ENCODE measurements at places on chromosomes 5 and 9.

DNA sequence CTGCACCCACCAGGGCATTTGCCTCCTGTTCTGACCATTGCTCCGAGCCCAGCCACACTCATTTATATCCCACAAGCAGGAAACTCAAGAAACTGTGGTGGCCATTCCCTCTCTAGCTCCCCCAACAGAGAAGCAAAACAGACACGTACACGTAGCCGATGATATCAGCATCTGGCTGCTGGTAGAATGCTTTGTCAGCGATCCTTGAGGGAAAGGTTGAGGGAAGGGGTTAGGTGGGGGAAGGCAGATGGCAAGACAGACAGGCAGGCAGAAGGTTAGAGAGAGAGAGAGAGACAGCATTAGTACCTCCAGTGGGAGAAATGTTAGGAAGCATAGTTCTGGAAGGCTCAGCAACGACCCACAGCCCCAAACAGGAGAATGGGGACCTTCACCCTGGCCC is 7.8 kb downstream of the HIGD2A start:
- DNase-seq, result no peak

GRCh38 chr5:61669531-61669930 is 337.5 kb downstream of the ZSWIM6 start:
- no peak for DNase-seq

DNA sequence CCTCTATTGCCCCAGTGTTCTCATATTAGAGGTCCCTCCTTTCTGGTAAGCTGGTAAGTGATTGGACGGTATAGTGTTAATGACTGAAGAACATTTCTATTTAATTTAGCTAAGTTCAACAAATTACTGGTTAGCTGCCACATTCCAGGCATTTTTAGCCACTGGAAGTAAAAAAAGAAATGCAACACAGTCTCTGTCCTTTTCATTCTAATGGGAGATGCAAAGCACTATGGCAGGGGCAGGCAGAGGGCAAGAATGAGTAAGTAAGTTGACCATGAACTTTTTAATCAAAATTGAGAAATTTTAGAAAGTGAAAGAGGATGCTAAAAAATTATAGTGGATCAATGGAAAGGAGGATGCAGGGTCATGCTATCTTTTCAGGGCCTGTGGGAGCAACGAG is 137.4 kb downstream of the GPBP1 start:
- DNase-seq, result no peak

DNA sequence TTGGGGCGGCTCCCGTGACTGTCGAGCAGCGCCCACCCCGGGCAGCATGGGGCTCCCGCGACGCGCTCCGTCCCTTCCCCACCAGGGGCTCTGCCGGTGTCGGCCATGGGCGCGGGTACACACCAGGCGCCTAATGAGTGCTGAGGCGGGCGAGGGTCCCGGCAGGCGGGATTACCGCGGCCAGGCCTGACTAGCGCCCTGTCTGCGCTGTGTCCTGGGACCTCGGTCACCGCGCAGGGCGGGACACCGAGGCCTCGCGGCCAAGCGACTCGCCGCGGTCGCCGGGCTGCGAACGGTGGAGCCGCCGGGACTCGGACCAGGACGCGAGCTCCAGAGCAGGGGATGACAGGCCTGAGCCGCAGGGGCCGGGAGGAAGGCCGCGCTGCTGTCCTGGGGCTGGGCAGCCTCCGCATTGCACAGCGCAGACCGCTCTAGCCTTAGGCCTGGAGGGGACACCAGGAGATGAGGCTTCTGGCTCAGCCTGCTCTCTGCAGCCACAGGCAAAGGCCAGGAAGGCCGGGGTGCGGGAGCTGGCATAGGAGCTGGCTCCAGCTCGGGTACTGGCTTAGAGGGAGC is 14.1 kb downstream of the LCN10 start:
- DNase-seq, result no peak

- no peak for DNase-seq
These were observed 17.6 kb upstream of the PPP1R26 start for GRCh38 chr9:135461936-135462335.
